Amniotic stem cell (primary cell): ENCODE measurements at places on chromosomes 5 and 9.

GRCh38 chr5:139287890-139288635 is 5.5 kb upstream of the MATR3 start:
- DNase-seq: no peak

DNA sequence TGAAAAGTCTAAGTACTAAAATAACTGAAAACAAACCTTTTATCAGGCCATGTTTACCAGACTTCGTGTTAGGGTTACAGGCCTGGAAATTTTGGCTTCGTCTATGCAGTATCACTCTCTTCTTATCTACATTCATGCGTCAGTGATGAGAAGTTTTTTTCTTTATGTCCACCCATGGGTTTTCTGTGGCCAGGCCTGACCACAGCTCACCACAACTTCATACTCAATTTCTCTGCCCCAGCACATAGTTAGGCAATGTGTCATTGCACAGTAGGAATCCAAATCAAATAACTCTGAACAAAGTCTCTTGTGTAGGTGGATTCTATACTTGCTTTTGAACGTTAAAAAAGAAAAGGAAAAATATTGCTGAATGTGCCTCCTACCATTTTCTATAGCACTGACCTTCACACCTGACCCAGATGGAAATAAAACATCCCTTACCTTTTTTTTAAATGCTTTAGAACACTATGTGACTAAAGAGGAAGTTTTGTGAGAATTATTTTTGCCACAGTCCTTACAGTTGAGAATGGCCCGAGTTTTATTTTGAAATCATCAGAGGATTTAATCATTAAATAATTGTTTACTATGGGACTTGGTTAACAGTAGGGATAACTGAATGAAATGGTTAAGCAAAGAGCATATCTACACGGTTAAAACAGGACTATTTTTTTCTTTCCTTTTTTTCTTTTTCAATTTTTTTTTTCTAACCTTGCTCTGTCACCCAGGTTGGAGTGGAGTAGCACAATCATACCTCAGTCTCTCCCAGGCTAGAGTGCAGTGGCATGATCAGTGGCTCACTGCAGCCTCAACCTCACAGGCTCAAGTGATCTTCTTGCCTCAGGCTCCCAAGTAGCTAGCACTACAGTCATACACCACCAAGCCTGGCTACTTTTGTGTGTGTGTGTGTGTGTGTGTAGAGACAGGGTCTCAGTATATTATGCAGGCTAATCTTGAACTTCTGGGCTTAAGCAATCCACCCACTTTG is 1247.0 kb upstream of the ACO1 start:
- DNase-seq: peak; percentile 59

- no peak for DNase-seq
Observed at GRCh38 chr9:135278586-135278985, 191.1 kb downstream of the OLFM1 start.

- DNase-seq: no peak
Observed at GRCh38 chr9:111158363-111158762, 120.1 kb upstream of the LPAR1 start.

DNA sequence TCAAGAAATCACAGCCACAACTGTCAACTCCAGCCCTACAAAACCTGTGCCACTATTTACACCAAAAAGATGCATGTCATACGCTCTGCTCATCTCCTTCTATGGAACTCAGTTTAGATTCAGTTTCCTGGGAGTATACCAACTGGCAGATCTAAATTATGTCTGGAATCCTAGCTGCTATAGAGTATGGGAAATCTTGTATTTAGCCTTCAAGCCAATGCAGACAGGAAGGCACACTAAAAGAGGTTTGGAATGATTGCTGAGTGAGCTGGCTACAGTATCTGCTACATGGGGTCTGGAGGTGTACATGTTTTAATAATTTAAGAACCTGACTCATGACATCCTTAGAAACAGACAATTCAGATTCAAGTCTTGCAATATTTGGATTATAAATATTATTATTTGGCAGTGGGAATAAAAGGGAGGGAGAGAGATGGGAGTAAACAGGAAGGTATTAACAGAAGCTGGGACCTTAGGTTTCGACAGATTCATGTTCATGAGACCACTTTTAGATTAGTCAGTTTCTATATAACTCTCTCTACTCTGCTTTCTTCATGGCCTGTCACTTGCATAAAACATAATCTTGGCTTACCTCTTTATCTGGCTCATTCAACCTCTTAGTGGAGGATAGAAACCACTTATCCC is 178.8 kb upstream of the HAPLN1 start:
- no peak for DNase-seq

DNA sequence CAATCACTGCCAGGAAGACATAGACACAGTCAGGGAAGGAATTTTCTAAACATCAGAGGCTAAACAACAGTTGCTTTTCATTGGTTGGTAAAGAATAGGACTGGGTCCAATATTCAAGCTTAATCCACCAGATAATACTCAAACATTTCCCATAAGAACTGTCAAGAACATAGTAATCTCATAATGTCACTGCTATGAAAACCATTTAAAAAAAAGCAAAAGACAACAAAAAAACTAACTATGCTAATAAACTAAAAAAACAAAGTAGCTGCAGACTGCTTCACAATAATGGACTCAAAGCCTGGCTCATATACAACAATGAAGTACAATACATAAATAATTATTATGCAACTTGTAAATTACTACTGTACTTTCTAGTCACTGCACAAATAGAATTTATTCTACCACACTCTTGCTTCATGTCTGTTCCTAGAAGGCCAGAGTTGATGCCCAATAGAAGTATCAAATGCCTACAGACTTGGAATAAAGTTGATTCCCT is 148.7 kb downstream of the MLLT3 start:
- DNase-seq: no peak

GRCh38 chr9:123091459-123091858 is 58.0 kb downstream of the GPR21 start:
- DNase-seq: no peak

GRCh38 chr9:97633859-97634490 is 354 bp downstream of the NCBP1 start:
- no peak for DNase-seq

DNA sequence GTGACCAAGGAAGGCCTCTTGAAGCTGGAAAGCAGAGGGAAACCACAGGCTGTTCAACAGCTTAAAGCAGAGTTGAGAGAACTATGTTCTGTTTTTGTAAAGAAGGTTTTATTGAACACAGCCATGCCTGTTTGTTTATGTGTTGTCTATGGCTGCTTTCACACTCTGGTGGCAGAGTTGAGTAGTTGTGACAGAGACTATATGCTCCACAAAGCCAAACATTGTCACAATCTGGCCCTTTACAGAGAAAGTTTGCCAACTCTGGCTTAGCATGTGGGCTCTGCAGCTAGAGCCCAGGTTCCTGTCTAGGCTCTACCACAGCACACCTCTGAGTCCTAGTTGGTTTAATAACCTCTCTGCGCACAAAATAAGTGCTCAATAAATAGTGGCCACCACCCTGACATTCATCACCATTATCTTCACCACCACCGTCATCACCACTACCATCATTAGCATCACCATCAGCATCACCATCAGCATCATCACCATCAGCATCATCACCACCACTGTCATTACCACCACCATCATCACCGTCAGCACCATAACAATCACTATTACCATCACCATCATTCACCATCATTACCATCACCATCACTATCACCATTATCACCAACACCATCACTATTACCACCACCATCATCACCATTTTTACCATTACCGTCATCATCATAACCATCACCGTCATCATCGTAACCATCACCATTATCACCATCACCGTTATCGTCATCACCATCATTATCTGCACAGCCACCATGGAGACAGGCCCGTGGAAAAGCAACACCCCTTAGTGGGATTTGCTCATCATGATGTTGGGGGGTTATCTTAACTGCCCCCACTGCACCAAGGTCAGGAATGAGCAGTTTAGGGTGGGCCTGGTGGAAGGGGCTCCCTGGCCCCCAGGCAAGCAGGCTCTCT is 18.3 kb downstream of the AKNA start:
- no peak for DNase-seq

- DNase-seq: no peak
Observed at GRCh38 chr9:121499427-121500164, at the start of gene GGTA1. GGTA1 (minus strand) TSS chr9:121499844; CDS start chr9:121467922, 31,922 bp downstream.

- no peak for DNase-seq
Observed at GRCh38 chr5:55821731-55822512, 29.2 kb upstream of the IL31RA start.

GRCh38 chr5:74187757-74188156 is 452.8 kb downstream of the ENC1 start:
- DNase-seq: no peak

- no peak for DNase-seq
Observed at GRCh38 chr9:137435381-137435891, 5.7 kb downstream of the ENTPD8 start.
